Activated B cell treated with CpG ODN at 0.5 μM for 24 hours (primary cell): ENCODE measurements at places on chromosomes 6 and 20.

DNA sequence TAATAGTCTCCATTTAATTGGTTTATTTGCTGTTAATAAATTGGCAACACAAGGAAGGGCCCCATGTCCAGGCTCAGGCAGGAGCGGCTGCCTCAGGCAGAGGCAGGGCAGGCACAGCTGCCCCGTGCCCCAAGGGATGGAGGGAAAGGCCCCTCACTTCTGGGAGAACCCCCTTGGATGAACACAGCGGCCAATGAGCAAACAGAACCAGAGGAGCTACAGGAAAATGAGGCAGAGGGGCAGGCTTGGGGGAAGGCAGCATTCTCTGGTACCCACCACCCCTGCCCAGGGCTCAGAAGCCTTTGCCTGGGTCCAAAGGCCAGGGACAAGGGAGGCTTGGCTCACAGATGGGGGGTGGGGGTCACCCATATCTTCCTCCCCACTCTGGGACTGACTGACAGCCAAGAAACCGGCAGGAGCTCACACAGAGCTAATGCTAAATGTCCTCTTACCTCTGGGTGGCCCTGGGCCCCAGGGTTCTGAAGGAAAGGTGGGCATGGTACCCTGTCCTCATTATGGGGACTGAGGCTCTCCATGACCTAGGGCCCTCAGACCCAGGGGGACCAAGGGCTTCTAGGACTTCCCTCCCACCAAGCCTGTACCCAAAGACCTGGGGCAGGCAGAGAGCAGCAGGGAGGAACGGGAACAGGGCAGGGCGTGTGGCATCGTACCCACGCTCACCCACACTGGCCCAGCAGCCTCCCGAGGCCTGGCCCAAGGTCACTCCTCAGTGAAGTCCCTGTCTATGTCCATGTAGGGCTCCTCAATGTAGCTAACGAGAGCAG, 47.0 kb downstream of the MYH7B start:
- DNase-seq, result no peak

DNA sequence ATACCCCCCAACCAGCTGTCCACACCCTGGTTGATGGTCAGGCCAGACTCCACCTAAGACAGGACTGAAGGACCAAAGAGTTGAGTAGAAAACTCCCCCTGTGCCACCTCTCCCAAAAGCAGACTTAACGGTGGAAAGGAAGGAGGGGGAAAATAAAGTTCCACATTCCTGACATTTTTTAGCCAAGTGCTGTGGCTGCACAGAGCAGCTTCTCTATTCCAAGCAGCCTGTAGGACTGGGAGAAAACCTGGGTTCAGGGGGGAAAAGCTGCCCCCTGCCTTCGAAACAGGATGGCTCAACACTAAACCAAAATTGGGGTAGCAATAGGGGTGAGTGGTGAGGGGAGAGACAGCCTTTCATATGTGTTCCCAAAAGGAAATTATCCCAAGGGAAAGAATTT, 3.6 kb downstream of the TRAM2 start:
- no peak for DNase-seq

DNA sequence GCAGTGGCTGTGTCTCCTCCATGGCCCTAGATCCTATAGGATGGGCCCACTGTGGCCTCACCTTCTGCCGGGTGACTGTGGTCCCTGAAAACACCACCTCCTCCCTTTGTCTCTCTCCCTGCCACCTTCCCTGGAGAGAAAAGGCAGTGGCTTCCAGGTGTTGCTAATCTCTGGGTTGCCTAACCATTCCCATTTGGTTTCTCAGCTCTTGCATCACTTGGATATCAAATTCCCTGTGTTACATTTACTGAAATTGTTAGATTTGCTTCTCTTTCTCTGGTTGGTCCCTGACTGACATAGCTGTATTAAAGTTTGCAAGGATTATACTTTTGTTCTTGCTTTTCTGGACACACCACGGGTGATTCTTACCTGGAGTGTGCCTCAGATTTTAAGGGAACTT, 9.3 kb upstream of the ZFP64 start:
- DNase-seq, result no peak

DNA sequence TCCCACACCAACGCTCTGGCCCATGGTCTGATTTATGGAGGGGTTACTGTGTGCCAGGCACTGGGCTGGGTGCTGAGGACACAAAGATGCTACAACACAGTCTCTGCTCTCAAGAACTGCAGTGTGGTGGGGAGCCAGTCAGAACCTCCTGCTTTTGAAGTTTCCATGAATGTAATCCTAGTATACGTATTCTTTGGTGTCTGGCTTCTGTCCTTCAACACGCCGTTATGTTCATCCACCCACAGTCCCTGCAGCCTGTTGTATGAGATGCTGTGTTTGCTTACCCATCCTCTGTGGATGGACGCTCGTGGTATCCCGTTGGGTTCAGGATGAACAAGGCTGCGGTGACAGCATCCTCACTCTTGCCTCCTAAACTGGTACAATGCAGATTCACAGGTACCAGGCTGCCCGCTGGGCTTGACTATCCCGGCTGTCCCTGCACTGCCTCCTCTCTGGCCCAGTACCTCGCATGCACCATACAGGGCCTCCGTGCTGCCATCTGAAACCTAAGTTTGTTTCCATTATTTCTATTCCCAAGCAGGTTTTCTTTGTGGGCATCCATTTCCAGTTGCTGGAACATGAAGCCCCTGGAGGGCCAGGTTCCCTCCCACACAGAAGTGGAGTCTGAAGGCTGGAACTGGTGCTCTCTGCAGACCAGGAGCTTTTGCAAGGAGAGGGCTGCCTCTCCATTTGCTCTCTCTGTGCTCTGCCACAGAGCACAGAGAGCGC, 364.5 kb downstream of the ZFAND3 start:
- DNase-seq, result no peak

- no peak for DNase-seq
These were observed 45.9 kb downstream of the SASH1 start for GRCh38 chr6:148388521-148388920.

DNA sequence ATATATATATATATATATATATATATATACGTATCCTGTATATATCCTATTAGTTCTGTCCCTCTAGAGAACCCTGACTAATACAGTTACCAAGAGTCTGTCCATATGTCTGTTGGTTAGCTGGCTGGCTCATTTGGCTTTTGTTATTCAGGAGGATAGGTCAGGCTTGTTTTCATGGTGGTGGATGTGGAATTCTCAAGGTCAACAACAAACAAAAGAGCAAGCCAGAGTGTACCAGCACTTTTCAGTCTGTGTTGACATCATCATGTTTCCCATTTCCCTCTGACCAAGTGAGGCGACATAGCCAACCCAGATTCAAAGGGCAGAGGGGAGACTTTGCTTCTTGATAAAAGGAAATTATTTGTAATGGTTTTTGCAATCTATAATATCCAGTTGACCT, 88.5 kb upstream of the PTCHD4 start:
- no peak for DNase-seq
